Ureter (tissue), 1 donor: ENCODE measurements at places on chromosomes 2 and 18. TPM values are rescaled to one million over a fixed set of nuclear protein-coding genes. Genes with fewer than 3 reads are reported as not detected.

Gene BUB1
- 1.4 TPM for total RNA-seq

Gene SPC25
- 0.47 TPM for total RNA-seq

Gene ADAM23
- 0.78 TPM for total RNA-seq

Gene ST8SIA3
- total RNA-seq: not detected

Gene THSD7B
- total RNA-seq: 7.6 TPM

Gene RUFY4
- 5.6 TPM for total RNA-seq

Gene IL1R2
- 5.9 TPM for total RNA-seq

Gene STARD6
- total RNA-seq: not detected

Gene PRSS56
- total RNA-seq: not detected

Gene STRADB
- 20.7 TPM for total RNA-seq

Gene FSHR
- total RNA-seq: not detected

Gene OR6B2
- total RNA-seq: not detected

Gene TLX2
- total RNA-seq: not detected

Gene CD8B2
- total RNA-seq: 0.65 TPM

Gene IKZF2
- 118 TPM for total RNA-seq

Gene FEZ2
- total RNA-seq: 56.9 TPM

Gene CNGA3
- not detected for total RNA-seq

Gene GKN2
- total RNA-seq: not detected

Gene SLC4A3
- 12.2 TPM for total RNA-seq

Gene CCBE1
- 1.8 TPM for total RNA-seq

Gene PDE11A
- total RNA-seq: 2.2 TPM

Gene TUBA3E
- total RNA-seq: not detected
